Activated naive CD8-positive, alpha-beta T cell treated with anti-CD3 and anti-CD28 coated beads, Interleukin-2, amount 50 U/mL, for 16 hours (primary cell): ENCODE measurements at places on chromosomes 6 and 20.

DNA sequence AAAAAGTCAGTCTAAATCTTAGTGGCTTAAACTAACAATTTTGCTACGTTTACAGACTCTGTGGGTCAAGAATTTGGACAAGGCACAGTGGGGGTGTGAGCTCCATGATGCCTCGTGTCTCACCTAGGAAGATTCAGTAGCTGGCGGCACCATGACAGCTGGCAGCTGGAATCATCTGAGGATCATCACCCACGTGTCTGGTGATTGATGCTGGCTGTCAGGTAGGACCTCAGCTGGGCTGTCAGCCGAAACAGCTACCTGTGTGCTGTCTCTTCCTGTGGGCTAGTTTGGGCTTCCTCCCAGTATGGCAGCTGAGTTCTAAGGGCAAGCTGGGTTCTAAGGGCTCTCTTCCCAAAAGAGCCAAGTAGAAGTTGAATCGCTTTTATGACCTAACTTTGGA, 26.4 kb upstream of the DLGAP4 start:
- DNase-seq, result no peak

DNA sequence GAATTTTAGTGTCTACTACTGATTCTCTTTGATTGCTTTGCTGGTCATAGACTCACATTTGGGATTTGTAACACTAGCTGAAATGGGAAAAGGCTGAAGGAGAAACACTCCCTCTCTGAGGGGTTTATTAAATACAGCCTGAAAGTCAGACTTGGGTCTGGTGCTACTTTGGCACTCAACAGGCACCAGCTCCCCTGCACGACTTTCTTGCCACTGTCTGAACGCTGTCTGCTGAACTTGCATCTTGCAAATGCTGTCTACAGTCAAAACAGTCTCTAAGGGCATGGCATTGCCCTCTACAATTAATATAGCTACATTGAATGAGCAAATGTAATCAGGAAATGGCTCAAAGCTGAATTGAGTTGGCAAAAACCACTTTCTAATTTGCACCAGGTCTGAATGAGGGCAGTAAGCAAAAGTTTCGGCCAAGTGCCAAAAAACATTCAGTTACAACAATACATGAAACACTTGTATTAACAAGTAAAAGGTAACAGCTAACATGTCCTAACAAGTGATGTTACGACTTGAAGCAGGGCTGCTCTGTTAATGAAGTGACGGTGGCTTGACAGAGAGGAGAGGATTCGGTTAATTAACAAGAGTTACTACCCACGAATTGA, 119.5 kb downstream of the FOXC1 start:
- no peak for DNase-seq

DNA sequence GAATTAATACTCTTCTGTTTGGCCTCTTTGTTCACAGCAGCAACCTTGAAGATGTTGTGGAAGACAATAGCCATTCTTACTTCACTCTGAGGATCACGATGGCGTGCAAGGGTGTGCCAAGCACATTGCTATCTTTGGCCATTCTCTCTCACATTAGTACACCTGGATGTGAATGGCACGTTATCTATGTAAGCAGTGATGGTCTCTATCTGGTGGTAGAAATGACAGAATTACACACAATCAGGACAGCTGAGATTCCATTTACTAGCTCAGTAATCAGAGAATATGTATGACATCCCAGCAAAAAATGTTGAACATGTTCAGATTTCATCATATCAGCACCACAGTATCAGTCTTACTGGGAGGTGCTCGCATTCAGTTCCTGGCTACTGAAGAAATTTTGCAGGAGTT, 116.2 kb downstream of the LCA5 start:
- no peak for DNase-seq

GRCh38 chr6:130849594-130849993, 22.4 kb downstream of the SMLR1 start:
- no peak for DNase-seq

DNA sequence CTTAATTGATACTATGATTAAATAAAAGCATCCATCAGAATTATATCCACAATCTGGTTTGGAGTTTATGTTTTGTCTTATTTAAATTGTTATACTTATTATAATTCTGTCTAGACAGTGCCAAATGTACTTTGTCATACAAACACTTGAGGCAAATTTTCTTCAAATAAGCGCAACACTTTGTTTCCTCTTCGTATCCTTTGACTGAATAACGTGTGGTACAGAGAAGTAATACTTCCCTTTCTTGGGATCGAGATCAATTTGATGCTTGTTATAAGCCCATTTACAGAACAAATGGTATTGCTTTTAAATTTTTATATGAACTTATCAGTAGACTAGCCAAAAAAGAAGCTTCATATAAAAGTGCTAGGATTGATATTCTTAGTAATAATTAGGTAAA, 111.0 kb downstream of the ATG5 start:
- DNase-seq, result no peak

DNA sequence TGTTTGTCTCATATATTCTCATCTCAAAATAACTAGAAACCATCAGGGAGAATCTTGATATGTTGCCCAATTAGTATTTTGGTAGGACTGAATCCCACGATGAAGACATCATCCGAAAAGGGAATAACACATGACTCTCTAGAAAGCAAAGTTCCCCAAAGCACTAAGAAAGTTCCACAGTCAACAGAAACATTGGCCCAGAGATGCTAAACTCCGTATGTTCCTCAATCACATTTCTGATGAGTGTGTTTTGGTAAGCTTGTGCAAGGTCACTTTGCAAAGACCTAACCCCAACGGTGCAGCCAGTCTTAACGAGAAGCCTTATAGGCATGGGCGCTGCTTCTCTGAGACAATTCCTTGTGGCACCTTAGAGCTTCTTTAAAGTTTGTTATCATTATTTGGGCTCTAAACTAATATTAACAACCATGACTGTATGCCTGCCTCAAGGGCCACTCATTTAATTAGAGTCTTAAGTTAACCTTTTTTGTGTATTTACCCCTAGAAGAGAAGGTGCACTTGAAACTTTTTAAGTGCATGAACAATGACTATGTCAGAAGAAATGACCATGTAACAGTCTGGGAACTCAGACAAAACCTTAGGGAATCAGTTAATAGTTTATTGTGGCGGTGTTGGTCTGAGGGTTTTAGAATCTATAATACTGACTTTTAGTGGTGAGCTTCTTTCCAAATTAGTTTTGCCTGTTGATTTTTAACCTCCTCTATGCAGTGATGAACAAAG, 202.0 kb upstream of the RAB32 start:
- no peak for DNase-seq
